ENCODE measurements at places on chromosomes 6 and 20.

- no peaks in the 10 kb centered on the region for H3K36me3 ChIP-seq
- no peaks in the 10 kb centered on the region for H3K4me1 ChIP-seq
- no peaks in the 10 kb centered on the region for H3K27me3 ChIP-seq
- no peak for DNase-seq
- no peak overlapping the region for H3K4me3 ChIP-seq
- H3K27ac ChIP-seq: no peak overlapping the region
These were observed 841.1 kb upstream of the MANEA start for GRCh38 chr6:94736236-94736635.

DNA sequence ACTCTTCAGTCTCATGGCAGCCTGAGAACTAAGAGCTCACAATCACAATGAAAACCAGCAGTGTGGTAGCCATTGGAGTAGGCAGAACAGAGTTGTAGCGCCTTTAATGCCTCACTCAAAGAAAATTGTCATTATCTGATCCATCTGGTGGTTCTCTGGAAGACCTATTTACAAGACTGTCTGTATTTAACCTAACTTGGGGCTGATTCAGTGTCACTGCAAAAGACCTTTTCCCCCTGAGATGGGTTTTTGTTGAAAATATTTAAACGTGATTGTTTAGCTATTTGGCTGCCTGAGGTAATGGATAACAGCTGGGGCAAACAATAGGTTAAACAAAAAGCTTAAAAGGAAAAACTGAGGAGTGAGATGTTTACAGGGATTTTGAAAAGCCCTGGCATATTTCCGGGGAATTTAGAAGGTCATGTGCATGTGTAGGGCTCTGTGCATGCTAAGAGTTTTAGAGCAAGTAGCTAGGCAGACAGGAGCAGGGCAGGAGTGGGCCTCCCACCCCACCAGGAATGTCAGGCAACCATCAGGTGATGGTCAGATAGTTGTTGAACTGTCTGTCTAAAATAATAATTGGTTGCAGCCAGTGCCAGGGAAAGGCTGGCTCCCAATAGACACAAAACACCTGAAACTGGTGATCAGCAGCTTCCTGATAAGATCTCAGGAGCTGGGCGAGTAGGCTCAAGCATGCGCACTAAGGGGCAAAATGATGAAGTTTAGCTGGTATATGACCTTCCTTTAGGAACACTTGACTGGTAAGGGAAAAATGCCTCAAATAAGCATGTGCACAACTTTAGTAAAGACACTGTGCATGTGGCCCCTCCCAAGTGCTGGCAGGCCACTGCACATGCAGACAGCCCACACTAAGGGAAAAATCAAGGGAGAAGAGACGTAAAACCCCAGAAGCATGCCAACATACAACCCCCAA, 70.8 kb upstream of the AKIRIN2 start:
- no peaks in the 10 kb centered on the region for H3K4me1 ChIP-seq
- no peaks in the 10 kb centered on the region for H3K36me3 ChIP-seq
- no peak overlapping the region for H3K4me3 ChIP-seq
- no peak overlapping the region for H3K27ac ChIP-seq
- no peak for DNase-seq

DNA sequence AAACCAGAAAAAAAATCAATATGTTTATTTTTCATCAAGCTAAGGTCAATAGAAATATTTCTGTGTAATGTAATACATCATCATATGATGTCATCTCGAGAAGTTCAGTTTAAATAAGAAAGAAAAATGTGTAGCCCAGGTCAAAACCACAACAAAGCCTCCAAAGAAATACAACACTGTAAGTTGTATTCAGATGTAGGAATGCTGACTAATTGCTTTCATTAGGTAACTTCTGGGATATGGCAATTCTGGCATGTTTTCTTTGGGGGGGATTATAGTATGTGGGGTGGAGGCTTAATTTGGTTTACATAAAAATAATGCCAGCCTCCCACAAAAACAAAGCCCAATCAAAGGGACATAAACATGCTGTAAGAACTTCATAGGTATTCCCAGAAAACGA, 881.8 kb upstream of the CITED2 start:
- H3K36me3 ChIP-seq: no peaks in the 10 kb centered on the region
- H3K4me3 ChIP-seq: no peak overlapping the region
- no peak overlapping the region for H3K27ac ChIP-seq
- DNase-seq: no peak

DNA sequence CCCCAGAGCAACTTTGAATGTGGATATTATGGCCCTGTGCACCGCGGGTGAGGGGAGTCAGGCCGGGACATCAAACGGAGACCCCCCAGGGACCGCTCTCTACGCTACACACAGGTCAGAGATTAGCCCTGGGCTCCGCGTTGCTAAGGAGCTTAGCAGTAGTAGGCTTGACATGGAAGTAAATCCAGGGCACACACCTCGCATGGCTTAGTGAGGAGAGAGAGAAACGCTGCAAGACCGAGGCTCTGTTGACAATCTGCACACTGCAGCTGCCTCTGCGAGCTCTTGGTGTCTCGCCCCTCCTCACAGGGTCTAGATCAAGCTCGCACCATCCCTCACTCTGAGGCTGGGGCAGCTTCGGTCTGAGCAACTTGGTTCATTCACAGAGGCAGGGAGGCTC, 116.1 kb upstream of the CDH4 start:
- H3K36me3 ChIP-seq: no peaks in the 10 kb centered on the region
- no peaks in the 10 kb centered on the region for H3K4me1 ChIP-seq
- DNase-seq: no peak

DNA sequence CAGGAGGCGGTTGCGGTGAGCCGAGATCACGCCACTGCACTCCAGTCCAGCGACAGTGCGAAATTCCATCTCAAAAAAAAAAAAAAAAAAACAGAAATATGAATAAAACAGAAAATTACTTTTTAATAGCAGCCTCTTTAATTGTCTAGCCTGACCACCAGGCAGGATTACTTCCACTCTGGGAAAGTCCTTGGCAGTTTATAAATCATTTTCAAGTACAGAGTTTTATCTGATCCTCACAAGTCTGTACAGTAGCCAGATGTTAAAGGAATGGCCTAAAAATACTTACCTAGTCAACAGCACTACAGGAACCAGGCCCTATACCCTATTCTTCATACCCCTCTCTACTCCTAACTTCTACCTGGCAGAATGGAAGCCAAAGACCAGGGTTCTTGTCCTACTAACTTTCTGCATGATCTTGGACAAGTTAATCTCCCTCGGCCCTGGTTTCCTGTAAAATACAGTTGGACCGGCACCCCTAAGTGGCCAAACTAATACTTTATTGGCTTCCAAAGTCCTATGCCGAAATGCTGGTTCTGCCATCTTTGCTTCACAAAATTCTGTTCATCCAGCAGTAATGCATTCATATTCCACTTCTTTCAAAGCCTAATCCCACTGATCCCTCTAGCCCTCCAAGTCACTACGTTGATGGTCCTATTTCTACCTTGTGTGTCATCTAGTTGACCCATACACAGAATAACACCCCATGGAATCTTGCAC, 1.9 kb downstream of the EIF2S2 start:
- H3K36me3 ChIP-seq: no peaks in the 10 kb centered on the region
- no peak for DNase-seq
- peaks cover 20% of the 10 kb centered on the region for H3K4me1 ChIP-seq

DNA sequence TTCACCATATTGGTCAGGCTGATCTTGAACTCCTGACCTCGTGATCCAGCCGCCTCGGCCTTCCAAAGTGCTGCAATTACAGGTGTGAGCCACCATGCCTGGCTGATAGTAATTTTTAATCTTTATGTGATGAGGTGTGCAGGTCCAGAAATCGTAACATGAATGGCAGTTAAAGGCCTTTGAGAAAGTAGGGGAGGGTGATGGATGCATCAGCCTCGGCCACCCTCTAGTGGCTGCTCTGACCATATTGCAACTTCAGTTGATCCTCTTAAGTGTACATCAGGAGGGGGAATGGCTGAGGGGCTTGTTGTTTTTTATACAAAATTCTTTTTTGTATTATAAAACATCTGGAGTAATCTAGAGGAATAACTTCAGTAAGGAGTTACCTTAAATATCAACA, 193.0 kb downstream of the ZFAND3 start:
- no peak overlapping the region for H3K4me3 ChIP-seq
- H3K36me3 ChIP-seq: no peaks in the 10 kb centered on the region
- H3K4me1 ChIP-seq: peaks cover 3% of the 10 kb centered on the region
- H3K27ac ChIP-seq: no peak overlapping the region
- H3K27me3 ChIP-seq: no peaks in the 10 kb centered on the region

- no peaks in the 10 kb centered on the region for H3K27me3 ChIP-seq
- H3K4me3 ChIP-seq: no peak overlapping the region
- DNase-seq: no peak
- H3K27ac ChIP-seq: no peak overlapping the region
- H3K4me1 ChIP-seq: peaks cover 4% of the 10 kb centered on the region
These were observed 13.2 kb downstream of the ZNF831 start for GRCh38 chr20:59176812-59177211.

DNA sequence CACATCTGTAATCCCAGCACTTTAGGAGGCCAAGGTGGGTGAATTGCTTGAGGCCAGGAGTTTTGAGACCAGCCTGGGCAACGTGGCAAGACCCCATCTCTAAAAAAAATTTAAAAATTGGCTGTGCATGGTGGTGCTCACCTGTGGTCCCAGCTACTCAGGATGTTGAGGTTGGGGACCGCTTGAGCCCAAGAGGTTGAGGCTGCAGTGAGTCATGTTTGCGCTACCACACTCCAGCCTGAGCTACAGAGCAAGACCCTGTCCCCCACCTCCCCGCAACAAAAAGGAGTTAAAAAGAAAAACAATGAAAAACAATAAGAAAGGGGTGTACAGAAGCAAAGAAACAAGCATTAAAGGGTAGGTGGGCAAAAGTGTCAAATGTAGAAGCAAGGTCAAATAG, 57.3 kb downstream of the CDK19 start:
- H3K36me3 ChIP-seq: no peaks in the 10 kb centered on the region
- H3K4me1 ChIP-seq: no peaks in the 10 kb centered on the region
- no peaks in the 10 kb centered on the region for H3K27me3 ChIP-seq
- no peak for DNase-seq
- no peak overlapping the region for H3K4me3 ChIP-seq

- peak overlapping the region; percentile 66 for H3K4me3 ChIP-seq
- H3K27me3 ChIP-seq: no peaks in the 10 kb centered on the region
- H3K4me1 ChIP-seq: peaks cover 57% of the 10 kb centered on the region
These were observed 967 bp downstream of the SMPDL3A start for GRCh38 chr6:122790028-122790422.

- H3K4me3 ChIP-seq: no peak overlapping the region
- H3K27me3 ChIP-seq: no peaks in the 10 kb centered on the region
- DNase-seq: peak; percentile 15
- H3K27ac ChIP-seq: peak overlapping the region; percentile 5
- no peaks in the 10 kb centered on the region for H3K36me3 ChIP-seq
- H3K4me1 ChIP-seq: no peaks in the 10 kb centered on the region
These were observed 44.6 kb upstream of the HDDC2 start for GRCh38 chr6:125346201-125346925.

DNA sequence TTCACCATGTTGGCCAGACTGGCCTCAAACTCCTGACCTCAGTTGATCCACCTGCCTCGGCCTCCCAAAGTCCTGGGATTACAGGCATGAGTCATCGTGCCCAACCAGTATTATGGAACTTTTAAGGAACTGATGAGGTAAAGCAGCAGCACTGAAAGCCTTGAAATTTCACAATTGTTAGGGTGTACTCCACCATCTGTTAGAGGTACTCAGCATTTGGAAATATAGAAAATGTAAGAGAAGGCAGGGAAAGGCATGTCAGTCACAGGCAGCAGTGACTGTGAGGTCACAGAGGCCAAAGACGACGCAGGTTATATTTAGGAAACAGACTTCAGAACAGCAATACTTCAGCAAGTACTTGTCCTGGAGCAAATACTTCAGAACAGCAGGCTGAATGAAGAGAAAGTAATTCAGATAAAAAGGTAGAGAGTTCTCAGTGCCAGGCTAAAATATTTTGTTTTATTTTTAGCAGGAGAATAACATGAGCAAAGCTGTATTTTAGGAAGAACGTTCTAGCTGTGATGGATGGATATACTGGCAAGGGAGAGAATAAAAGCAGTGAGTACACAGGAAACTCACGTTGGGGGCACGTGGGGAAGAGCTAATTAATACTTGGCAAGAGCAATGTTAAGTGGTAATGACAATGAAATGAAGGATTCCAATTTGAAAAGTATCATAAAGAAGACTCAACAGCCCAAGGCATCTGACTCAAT, 67.2 kb downstream of the DTNBP1 start:
- no peaks in the 10 kb centered on the region for H3K27me3 ChIP-seq
- peaks cover 5% of the 10 kb centered on the region for H3K36me3 ChIP-seq
- no peak overlapping the region for H3K4me3 ChIP-seq
- H3K27ac ChIP-seq: no peak overlapping the region
- H3K4me1 ChIP-seq: no peaks in the 10 kb centered on the region
- no peak for DNase-seq

- DNase-seq: no peak
- no peaks in the 10 kb centered on the region for H3K4me1 ChIP-seq
- H3K4me3 ChIP-seq: no peak overlapping the region
- no peaks in the 10 kb centered on the region for H3K27me3 ChIP-seq
These were observed 19.8 kb downstream of the ADGRF5 start for GRCh38 chr6:46901882-46902314.

DNA sequence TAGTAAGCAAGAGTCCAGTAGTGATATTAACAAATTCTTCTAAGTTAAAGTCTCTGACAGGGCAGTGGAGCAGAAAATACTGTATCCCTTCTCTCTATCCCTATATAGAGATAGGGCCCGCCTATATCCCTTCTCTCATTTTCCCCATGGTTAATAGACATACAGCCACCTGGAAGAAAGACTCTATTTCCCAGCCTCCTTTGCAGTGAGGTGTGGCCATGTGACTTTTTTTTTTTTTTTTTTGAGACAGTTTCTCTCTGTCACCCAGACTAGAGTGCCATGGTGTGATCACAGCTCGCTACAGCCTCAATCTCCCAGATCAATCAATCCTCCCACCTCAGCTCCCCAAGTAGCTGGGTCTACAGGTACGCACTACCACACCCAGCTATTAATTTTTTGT, 16.7 kb upstream of the CDK5RAP1 start:
- no peaks in the 10 kb centered on the region for H3K36me3 ChIP-seq
- DNase-seq: no peak
- H3K27ac ChIP-seq: no peak overlapping the region
- no peaks in the 10 kb centered on the region for H3K27me3 ChIP-seq

- no peaks in the 10 kb centered on the region for H3K36me3 ChIP-seq
- no peak overlapping the region for H3K27ac ChIP-seq
- no peaks in the 10 kb centered on the region for H3K4me1 ChIP-seq
- DNase-seq: no peak
- H3K4me3 ChIP-seq: no peak overlapping the region
- H3K27me3 ChIP-seq: no peaks in the 10 kb centered on the region
These were observed 8.9 kb upstream of the SNRNP48 start for GRCh38 chr6:7580927-7581618.

DNA sequence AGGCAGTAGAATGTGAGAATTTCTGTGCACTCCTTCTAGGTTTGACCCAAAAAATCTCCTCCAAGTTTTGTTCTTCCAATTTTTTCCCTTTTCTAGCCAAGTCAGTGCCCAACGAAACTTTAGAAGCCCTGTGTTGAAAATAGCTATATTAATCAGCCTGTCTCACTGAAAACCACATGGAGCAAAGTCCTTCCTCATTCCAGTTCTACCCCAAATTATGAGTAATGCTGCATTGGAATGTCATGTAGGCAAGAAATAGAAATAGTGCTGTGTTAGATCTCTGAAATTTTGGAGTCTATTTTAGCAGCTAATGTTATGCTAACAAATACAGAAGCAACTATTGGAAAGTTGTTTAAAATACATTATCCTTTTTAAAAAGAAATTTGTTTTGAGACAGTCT, 725.5 kb downstream of the TBC1D32 start:
- H3K36me3 ChIP-seq: no peaks in the 10 kb centered on the region
- H3K4me1 ChIP-seq: no peaks in the 10 kb centered on the region
- no peaks in the 10 kb centered on the region for H3K27me3 ChIP-seq
- H3K27ac ChIP-seq: no peak overlapping the region
- DNase-seq: no peak
